ENCODE measurements at places on chromosomes 2 and 18.

- DNase-seq, result no peak
Observed at GRCh38 chr2:8257502-8257901, 424.4 kb upstream of the ID2 start.

- DNase-seq, result no peak
Observed at GRCh38 chr2:72754628-72755320, 71.1 kb downstream of the EXOC6B start.

DNA sequence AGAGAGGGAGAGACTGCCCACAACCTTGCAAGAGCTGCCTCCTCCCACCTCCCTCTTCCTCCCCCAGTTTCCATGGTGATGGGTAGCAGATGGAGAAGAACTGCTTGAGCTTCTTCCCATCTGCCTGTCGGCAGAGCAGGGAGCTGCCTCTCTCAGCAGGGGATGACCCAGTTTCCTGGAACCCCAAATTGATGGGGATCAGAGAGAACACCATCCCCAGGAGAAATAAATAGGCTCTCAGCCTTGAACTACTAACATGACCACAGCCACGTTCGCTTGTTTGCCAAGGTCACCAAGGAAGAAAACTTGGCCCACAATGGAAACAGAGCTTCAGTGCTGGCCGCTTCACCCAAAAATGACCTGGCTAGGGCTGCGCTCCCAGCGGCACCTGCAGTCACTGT is 82.2 kb downstream of the ADD2 start:
- DNase-seq, result no peak

- no peak for DNase-seq
Observed at GRCh38 chr2:100784681-100785080, 35.3 kb upstream of the NPAS2 start.

- DNase-seq, result no peak
Observed at GRCh38 chr18:24262087-24262486, 123.2 kb downstream of the CABYR start.

- DNase-seq, result no peak
Observed at GRCh38 chr2:224404796-224405195, 2.9 kb upstream of the FAM124B start.

GRCh38 chr18:42174909-42175308 is 219.9 kb downstream of the PIK3C3 start:
- DNase-seq, result peak; percentile 60

DNA sequence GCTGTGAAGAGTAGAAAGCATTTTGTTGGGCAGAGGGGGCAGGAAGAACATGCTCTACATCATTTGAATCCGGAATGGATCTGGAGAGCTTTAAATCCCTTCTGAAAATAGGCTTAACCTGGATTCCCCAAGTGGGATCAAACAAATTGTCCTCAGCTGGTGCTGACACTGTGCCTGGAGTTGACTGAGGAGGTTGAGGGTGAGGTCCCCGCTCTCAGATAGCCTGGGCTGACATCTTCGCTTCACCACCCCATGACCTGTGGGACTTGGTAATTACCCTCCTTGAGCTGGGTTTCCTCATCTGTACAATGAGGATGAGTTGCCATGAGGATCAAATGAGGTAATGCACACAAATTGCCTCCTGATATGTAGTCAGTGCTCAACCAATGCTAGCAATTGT is 117.8 kb upstream of the SMAD2 start:
- DNase-seq, result no peak

GRCh38 chr18:48595703-48596218 is 56.9 kb downstream of the CTIF start:
- DNase-seq, result no peak

DNA sequence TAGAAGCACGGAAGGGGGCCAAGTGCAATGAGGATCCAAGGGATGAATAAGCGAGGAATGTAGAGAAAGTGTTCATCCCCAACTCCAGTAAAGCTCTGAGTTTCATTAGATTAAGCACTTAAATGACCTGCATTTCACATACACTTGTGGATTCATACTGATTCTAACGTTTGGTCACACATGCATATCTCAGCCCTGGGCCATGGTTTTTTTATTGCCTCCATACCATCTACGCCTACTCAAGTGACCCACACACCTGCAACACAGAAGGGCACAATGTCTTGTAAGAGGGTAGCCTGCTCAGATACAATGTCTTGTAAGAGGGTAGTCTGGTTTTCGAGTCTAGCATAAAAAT is 566 bp upstream of the MRPS5 start:
- DNase-seq, result no peak

- no peak for DNase-seq
Observed at GRCh38 chr18:39942702-39943101, 2012.3 kb upstream of the PIK3C3 start.

Measured in AML-193 (cell line).